ENCODE measurements at places on chromosomes 7 and 10. TPM values are rescaled to one million over a fixed set of nuclear protein-coding genes. Genes with fewer than 3 reads are reported as not detected.

ITPRID1 gene
- polyA plus RNA-seq: not detected

DNA sequence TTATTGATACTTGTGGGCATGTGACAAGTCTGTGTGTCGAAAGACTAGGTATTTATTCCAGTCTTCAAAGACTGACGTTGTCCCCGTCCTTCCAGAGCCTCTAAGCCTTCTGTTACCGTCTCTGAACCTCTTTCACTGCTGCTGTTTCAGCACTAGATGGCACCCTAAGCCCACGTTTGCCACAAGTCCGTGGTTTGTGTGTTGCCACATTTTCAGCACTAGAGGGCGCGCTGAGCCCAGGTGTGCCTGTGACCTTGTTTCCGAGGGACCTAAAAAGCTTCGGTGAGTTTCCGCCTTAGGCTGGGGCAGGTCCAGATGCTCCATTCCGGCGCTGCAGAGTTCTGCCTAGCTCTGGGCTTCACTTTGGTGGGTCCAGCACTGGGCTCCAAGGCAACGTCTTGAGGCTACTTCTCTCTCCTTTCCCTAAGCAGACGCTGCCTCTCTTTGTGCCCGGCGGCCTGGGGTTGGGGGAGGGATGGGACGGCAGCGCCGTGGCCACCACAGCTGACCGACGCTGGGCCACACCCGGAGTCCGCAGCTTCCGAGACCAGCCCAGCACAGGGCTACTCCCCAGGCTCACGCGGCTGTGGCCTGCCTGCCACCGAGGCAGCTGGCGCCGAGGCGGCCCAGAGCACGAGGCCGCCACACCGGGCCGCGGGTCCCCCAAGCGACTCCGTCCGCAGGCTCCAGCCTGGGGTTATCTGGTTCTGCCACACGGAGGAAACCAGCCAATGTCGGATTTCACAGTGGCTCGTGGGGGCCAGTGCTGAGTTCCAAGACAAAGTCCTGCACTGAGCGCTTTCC is 520.2 kb downstream of the REEP3 start:
- peak; percentile 69 for DNase-seq

DNA sequence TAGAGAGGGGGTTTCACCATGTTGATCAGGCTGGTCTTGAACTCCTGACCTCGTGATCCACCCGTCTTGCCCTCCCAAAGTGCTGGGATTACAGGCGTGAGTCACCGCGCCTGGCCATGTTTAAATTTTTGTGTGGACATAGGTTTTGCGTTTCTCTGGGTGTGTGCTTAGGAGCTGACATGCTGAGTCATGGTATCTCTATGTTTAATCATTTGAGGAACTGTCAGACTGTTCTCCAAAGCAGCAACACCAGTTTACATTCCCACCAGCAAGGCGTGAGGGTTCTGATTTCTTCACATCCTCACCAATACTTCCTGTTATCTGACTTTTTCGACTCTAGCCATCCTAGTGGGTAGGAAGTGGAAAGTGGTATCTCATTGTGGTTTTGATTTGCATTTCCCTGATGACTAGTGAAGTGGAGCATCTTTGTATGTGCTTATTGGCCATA is 153.7 kb downstream of the DNAJB6 start:
- DNase-seq: no peak

- no peak for DNase-seq
Observed at GRCh38 chr7:18117482-18117881, 89.8 kb upstream of the PRPS1L1 start.
